ENCODE measurements at places on chromosomes 6 and 20. TPM values are rescaled to one million over a fixed set of nuclear protein-coding genes. Genes with fewer than 3 reads are reported as not detected.

Gene SPATA25
- 0.43 TPM for total RNA-seq

Gene RIPOR3
- total RNA-seq: 1.2 TPM

Gene MCCD1
- not detected for total RNA-seq

Gene CRISP2
- total RNA-seq: not detected

Gene BCAS1
- total RNA-seq: not detected

Gene ZNF337
- 22.4 TPM for total RNA-seq

Gene SCUBE3
- total RNA-seq: 11.4 TPM

Gene GNRH2
- total RNA-seq: 0.37 TPM

Gene SMOC2
- total RNA-seq: 0.75 TPM

Gene GSTA5
- not detected for total RNA-seq

GRCh38 chr20:57450419-57450818 lies 59.2 kb downstream of the RBM38 start:
- DNase-seq: no peak

GRCh38 chr20:51470499-51470820 lies 72.1 kb downstream of the NFATC2 start:
- no peak for DNase-seq

GRCh38 chr6:37699887-37700619 lies 2.4 kb upstream of the MDGA1 start:
- DNase-seq: no peak

DNA sequence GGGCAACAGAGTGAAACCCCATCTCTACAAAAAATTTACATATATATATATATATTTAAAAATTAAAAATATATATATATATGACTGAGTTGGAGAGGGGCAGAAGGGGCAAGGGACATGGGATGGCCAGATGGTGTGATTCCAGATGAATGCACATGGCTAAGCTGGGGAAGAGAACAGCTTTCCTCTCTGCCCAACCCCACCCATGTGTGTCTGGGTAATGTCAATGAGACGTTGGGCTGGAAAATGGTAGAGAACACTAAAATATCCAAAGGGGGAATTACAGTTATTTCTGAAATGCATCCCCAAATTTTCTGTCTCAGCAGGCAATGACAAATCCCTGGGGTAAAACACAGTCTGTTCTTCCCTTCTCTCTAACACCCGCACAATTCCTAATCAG lies 31.2 kb upstream of the CCND3 start:
- no peak for DNase-seq

- no peak for DNase-seq
These were observed 30.2 kb upstream of the RNF8 start for GRCh38 chr6:37323580-37323979.

- peak; percentile 70 for DNase-seq
These were observed 65.2 kb downstream of the CDS2 start for GRCh38 chr20:5191829-5192569.

- DNase-seq: no peak
These were observed 31.2 kb upstream of the SMIM28 start for GRCh38 chr6:138346302-138347195.

DNA sequence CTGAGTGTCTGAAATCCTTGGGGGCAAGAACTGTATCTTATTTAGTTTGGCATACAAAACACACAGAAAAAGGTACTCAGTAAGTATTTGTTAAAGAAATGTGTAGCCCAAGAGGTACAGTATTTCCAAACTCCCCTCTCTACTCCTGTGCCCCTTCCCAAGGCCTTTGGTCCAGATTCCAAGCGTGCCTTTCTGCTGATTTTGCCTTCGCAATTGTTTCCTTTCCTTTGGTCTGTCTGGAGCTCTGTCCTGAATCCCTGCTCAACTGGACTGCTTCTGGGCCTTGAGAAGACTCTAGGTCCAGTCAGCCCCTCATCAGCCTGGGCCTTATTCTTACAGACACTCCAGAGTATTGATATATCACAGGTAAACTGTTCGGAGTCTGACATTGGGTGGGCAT lies 122.2 kb upstream of the SYNCRIP start:
- no peak for DNase-seq

GRCh38 chr6:109051301-109052017 lies 43.2 kb downstream of the SESN1 start:
- peak; percentile 9 for DNase-seq

DNA sequence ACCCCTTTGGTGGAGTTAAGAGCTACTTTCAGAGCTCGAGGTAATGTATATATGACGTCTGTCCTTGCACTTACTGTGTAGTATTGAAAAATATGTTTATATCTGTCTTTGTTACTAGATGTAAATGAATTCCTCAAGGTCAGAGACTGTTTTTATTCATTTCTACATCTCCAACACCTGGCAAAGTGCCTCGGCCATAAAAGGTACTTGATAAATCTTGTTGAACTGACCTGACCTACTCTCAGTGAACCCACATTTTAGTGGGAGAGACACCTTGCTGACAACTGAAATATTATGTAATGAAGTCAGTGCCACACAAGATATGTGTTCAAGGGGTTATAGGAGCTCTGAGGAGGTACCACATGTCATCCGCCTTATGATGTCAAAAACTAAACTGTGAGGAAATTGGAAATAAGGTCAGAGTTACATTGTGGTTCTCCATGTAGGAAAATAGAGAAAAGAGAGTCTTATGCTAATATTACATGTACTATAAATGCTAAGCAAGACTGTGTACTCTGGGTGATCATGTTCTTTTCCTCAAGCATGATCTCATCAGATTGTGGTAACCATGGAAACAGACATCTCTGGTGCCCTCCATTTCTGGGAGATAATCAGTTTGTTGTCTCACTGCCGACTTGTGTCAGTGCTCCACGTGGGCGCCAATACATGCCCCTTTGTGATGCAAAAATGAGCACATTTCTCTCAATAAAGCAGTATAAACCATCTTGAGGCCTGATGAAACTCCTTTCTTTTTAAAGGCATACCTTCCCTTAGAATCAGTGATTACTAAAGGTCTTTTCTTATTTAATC lies 5.7 kb upstream of the TMEM30A start:
- DNase-seq: peak; percentile 28

GRCh38 chr6:99308788-99309187 lies 40.7 kb downstream of the FAXC start:
- DNase-seq: no peak

DNA sequence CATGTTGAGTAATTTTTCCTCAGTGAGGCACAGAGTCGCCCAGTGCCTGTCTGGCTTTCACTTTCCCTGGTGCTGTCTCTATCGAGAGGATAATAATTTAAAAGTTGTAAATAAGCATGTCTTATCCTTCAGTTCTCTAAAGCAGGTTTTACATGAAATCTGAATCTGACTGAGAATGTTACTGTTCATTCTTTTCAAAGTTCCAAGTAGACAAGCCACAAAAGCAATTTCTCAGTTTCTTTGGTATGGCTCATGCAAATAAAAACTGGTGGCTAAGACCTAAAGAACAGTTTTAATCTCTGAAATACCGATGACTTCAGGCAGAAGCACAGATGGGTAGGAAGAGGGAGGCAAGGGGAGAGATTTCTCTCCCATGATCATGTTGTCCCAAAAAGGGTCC lies 87.6 kb upstream of the GCM1 start:
- DNase-seq: no peak

DNA sequence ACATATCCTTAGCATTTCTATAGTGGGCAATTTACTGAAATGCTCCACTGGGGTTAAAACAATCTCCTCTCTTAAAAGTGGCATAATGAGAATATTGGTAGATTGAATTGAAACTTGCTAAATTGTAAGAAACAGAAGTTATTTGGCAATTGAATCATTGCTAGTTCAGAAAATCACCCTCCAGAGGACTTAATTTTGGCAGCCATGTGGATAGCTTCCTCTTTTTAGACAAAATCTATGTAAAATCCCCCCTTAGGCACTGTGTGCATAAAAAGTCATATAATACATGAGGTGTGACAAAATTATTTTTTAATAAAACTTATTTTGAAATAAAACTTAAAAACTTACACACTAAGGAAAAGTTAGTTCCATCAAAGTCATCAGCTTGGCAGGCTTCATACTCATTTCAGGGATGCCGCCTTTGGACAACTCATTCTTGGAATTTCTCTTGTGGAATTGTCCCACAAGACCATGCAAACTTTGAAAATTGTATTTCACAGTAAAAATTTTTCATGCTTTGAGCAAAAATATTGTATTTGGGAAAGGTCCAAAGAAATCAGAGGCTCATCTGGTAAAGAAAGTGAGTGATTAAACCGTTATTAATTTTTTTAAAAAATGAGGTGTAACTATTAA lies 473.0 kb downstream of the BCKDHB start:
- no peak for DNase-seq

- DNase-seq: no peak
These were observed 663.9 kb upstream of the DEFB115 start for GRCh38 chr20:30593572-30593971.

DNA sequence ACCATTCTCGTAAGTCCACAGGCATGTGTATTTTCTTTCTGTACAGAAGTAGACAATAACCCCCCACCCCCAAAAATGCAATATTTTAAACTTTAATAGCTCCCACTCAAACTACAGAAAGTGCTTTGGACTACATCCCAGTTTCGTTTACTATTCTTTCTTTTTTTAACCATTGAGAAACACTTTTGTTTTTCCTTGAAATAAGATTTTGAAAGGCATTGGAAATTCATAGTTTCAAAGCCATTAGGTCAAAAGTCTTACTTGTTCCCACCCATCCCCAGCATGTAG lies 140.0 kb downstream of the KIF16B start:
- no peak for DNase-seq

GRCh38 chr6:43489277-43490072 lies 12.1 kb downstream of the TJAP1 start:
- DNase-seq: peak; percentile 61

GRCh38 chr6:41039060-41039998 lies at the start of gene UNC5CL:
Gene UNC5CL (minus strand): TSS chr6:41039221. CDS start chr6:41035074, 4,147 bp downstream.
- peak; percentile 63 for DNase-seq

- no peak for DNase-seq
These were observed 71.0 kb upstream of the RALGAPA2 start for GRCh38 chr20:20783450-20783849.

DNA sequence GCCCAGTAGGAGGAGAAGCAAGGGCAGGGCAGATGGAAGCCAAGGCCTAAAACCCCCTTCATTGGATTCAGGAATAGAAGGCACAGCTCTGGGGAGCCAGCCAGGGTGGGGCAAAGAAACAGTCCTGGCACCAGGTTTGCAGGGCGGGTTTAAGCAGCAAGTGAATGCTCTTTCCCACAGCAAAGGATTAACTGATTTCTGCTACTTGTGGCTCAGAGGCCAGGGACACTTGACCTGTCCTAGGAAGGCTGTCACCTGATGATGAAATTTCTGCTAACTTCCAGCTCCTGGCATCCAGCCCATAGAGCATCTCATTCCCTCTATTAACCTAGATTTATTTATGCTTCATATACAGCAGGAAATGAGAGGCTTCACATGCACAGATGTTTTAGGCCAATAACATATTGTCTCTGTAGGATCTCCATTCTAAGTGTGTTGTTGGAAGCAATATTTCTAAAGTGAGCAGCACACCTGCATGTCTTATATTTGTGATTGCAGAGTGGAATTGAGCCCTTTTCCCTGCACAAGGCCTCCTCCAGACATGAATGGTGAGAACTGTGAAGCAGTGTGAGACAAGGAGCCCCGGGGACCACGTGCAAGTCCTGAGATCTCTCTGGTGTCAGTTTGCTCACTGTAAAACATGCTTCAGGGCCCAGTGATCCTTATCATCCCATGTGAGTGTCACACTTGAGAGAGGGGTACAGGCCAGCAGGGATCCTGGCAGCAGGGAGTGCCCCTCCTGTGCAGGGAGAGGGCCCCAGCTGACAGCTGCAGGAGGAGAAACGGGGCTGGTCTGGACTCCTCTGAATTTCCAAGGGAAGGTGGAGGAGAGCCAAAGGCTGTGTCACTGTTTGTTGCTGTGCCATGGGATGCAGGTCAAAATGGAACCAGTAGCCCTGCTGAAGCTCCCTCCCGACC lies 41.1 kb upstream of the CST5 start:
- no peak for DNase-seq

DNA sequence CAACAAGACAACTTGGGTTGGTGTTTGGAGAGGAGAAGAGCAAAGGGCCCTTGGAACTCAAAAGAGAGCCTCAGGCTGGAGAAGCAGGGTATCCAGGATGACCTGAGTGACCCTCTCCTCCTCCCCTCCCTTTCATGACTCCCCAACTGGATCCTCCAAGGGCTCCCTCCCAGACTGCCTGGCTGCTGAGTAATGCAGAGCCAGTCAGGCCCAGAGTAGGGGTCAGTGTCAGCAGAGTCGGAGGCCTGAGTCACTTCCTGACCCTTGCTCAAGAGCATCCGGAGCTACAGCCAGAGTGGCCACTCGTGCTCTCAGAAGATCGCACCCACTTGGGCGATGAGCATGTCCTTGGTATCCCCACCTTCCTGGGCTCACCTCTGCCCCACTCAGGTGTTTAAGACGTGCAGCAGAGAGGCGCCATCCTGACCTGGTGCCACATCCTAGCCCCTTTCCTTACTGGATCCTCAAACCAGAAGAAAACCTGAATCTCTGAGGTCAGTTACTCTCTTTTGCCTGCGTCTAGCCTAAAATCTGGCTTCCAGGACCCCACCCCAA lies 2.8 kb upstream of the MAPK13 start:
- no peak for DNase-seq

DNA sequence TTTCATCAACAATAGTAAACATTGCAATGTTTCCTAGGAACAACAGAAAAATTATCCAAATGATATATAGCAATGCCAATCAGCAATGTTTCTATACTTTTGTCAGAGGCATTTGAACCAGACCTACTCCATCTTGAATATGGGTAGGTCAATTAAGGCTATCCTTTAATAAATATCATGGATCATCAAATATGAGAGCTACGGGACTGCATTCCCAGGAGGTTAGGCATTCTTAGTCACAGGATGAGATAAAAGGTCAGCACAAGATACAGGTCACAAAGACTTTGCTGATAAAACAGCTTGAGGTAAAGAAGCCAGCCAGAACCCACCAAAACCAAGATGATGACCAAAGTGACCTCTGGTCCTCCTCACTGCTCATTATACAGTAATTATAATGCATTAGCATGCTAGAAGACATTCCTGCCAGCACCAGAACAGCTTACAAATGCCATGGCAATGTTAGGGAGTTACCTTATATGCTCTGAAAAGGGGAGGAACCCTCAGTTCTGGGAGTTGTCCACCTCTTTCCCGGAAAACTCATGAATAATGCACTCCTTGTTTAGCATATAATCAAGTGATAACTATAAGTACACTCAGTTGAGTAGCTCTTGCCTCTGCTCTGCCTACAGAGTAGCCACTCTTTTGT lies 8.6 kb upstream of the SERPINB6 start:
- no peak for DNase-seq

DNA sequence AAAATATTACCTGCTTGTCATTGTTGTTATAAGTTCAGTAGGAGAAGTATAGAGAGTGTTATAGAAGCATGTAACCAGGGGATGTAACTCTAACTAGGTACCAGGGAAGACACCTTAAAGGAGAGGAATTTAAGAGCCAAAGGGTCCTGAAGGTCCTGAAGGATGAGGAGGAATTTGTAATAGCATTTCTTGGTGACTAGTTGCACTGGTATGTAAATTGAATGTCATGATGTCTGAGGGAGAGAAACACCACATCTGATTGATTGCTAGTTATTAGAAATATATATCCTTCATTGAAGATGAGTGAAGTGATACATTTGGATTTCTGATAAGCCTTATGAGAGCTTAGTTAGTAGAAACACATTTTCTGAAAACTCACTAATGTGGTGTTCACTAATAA lies 643.8 kb downstream of the RFPL4B start:
- no peak for DNase-seq

All from neural progenitor cell (in vitro differentiated cells).